ENCODE measurements at places on chromosomes 1 and 21.

GRCh38 chr1:188261849-188262248 lies 1433.1 kb downstream of the PLA2G4A start:
- no peak for DNase-seq

DNA sequence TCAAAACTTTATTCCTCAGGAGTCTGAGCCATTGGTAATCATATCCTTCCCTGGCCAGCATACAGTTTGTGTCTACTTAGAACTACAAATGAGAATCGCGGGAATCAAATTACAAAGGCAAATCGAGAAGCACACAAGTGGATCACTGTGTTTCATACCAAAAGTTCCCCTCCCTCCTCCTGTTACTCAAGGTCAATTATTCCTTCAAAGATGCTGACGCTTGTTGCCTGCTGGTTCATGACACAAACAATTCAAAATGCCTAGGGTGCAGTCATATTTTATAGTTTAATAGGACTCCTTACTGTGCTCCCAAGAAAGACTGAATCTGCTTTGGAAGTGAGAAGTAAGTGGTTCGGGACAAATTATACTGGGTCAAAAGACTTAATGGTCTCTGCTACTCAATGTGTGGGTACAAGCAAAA lies 93.0 kb upstream of the PBX1 start:
- no peak for DNase-seq

- DNase-seq, result no peak
Observed at GRCh38 chr1:56824271-56824670, 5.1 kb upstream of the FYB2 start.

GRCh38 chr1:200899015-200899386 lies 4.3 kb downstream of the INAVA start:
- no peak for DNase-seq

- DNase-seq, result no peak
Observed at GRCh38 chr1:66695116-66695515, 57.1 kb upstream of the DYNLT5 start.

DNA sequence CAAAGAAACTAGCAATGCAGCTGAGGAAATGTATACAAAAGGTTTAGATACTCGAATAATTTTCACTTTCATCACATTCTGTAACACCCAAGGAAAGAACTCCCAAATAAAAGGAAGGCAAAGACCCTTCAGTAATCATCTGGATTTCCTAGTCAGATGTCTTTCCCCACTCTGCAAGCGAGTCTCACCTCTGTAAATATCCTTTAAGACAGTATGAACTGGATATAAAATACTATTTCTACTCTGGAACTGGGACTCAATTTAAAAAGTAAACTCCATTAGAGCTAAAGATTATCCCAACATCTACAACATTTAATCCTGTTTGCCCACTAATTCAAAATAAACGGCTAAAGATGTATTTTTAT lies 27.0 kb downstream of the C2CD2 start:
- no peak for DNase-seq

DNA sequence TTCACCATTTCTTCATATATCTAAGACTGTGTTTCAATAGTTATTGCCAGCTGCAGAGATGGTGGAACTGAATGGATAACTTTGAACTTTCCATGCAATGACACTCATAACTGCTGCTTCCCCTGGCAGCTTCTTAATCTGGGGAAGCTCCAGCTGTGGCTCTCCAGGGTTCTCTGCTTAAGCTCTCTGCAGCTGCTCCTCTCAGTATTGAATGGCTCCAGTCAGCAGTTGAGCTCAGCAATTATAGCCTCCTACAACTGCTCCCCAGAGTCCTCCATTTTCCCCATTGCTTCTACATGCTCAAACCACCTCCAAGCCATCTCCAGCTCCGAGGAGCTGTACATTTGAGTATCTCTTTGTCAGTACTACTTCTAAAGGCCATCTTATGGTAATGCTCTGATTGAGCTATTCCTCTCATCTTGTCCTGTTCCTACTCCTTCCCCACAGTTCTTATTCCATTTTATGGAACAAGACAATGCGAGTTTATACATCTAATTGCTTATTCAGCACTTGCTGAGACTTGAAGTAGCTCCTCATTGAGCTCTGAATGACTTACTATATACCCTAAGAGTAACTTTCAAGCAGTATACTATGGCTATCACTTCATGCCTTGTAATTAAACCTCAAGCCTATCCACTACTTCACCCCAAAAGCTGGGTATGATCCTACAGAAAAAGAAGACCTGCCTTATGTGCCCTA lies 362.4 kb downstream of the NEGR1 start:
- DNase-seq, result no peak

DNA sequence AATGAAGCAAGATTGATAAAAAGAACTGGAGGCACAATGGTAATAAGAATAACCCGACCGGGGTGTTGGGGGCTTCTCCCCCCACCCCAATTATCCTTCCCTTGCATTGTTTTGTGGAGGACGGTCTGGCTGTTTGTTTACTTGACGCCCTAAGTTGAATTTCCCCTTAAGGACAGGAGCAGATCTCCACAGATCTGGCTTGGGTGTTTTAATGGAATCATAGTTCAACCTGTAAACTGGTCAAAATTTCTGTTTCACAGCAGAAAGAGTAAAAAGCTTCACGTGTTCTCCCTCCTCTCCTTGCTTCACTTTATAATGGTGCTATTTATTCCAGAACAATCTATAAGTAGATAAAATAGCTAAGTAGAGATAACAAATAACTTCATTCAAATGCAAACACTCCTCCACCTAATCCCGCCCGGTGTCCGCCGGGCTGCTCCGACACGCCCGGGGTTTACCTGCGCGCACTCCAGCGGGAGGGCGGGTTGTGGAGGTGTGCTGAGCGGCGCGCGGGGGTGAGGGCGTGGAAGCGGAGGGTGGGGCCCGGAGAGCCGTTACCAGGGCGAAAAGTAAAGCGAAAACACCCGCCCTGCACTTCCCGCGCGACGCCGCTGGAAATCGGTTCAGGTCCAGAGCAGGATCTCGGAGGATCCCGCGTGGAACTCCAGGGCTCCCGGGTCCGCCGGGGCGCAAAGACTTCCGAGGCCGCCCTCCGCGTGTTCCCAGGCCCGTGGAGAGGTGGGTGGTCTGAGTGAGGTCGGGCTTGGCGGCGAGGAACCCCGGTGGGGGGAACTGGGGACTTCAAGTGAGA lies 2.0 kb upstream of the ATF3 start:
- DNase-seq, result peak; percentile 28

- no peak for DNase-seq
Observed at GRCh38 chr21:33055991-33056390, 13.9 kb upstream of the OLIG1 start.

DNA sequence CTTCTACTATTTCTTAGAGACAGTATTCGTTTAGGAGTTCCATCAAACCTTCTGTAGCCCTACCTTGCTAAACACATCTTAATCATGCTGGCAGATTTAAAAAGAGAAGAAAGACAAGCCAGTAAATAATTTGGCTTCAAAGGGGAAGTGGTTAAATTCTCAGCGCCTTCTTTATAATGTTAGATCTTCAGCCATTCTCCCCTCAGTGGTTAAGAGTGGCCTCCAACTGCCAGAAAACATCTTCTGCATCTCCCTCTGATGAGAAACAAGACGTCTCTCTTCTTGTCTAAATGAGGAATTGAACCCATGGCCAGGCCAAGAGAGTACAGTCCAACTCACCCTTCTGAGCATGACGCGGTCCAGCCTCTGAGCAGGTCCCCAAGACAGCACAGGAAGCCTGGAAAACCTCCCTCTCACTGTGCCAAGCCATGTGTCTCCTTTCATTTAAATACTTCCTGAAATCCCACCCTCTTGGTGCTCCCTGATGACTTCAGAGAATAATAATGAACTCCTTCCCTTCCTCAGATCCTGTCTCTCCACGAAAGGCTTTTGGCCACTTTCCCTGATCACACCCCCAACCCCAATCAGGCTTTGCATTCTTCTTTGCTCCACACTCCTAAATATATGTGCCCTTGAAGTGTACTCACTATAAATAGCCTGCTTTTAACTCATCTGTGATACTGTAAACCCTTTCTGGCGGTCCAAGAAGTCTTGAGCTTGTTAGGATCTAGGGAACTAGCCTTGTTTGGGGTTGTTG lies 16.4 kb upstream of the LRRC52 start:
- DNase-seq, result no peak

DNA sequence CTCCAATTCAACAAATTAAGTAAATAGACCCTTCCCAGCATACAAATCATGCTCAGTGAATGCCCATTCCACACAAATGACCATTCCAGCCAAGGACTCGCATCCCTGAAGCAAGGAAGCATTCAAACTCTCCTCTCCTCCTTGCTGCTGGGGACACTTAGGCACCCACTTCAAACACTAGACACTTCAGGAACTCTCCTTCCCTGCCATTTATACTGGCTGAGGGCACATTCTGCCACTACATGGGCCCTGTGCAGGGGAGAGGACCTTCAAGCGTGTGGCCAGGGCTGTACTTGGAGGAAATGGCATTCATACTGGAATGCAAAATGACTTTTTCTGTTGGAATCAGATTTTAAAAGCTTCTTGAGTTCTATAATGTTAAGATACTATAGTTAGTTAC lies 22.3 kb downstream of the GJA5 start:
- DNase-seq, result no peak

DNA sequence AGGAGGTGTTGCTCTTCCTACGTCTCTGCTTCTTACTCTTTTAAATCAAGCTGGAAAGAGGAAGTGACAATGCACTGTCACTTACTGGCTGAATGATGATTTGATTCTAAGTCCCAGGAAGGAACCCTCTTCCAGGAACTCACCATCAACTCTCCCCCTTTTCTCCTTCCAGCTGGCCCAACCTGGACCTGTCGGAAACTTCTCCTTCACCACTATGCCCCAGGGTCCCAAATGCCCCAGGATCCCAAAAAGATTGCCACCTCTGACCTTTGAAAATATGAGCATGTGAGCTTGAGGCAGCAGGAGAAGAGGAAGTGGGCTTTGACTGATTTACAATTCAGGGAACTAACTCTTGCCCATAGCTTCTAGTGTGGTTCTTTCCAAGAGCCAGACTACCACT lies 5.3 kb upstream of the ADAMTS5 start:
- DNase-seq, result no peak

DNA sequence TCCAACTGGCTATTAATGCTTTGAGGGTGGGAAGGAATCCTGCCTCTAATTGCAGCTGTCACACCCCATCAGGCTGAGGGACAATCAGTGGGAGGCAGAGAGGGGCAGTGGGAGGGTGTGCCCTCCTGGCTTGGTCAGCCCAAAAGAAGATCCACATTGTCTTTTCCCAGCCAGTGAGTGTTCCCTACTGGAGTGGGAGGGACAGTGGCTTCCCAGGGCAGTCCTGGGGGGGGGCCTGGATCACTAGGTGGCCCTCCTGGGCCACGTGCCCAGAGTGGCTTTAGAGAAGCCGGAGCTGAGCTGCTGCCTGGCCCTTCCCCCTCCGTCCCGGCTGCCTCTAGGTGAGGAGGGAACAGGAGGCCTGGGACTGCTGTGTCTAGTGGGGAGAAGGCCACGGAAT lies 14.0 kb downstream of the INKA2 start:
- DNase-seq, result no peak

- no peak for DNase-seq
Observed at GRCh38 chr1:93288558-93288957, 57.1 kb upstream of the DR1 start.

- DNase-seq, result no peak
Observed at GRCh38 chr1:230502306-230502705, 76.2 kb upstream of the PGBD5 start.

DNA sequence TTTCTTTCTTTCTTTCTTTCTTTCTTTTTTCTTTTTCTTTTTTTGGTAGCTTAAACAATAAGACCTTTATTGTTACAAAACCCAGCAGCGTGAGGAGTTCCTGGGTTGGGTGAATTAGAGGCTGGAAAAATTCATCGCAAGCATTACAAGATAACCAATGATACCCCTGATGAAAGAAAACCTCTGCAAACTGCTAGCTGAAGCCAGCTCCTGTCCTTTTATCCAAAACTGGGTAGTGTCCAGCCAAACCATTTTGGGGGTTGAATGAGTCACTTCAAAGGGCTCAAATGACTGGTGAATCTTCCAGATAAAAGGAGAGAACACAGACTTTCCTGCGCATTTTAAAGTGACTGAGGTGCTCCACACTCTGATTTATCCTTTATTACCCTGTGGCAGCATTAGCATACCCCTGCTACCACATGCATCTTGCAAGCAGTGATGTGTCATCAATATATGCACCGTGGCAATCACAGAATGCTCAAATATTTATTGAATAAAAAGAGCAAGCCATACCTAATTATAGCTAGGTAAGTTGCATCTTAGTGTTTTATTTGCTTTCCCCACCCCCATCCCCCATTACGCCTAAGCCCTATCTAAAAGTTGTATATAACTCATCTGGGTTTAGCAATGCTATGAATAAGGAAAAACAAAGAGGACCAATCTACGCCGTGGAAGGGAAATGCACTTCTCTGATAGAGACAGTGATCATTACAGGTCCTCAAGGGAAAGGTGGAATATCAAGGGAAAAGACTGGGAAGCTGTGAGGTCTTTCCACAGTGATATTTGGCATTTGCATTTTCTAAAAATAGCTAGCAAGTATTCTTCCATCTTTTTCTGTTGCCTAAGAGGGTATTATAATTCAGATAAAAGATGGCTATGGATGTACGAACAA lies 32.4 kb upstream of the CEP350 start:
- DNase-seq, result no peak

DNA sequence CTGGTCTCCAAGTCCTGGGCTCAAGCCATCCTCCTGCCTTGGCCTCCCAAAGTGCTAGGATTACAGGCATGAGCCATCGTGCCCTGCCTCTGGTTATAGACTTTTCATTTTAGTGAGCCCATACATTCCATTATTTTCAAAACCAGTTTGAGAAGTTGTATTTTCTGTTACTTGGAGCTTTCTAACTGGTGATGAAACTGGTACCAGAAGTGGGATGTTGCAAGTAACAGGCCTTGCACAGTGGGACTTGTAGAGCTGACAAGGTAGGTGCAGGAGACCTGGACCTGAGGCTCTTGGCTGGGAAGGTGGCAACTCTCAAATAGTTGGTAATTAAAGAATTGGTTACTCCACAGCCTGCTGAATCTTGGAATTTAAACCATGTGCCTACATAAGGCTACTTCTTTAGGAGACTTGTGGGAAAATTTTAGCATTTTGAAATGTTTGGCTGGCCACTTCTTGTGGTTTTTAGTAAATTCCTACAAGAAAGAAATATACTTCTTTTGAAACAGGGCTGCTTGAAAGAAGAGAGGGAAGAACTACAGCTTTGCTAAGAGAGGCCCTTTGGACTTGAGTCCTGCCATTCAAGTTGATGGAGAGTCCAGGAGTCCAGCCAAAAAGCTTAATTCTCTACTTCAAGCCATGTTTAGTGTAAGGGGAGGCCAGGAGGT lies 9.8 kb upstream of the ALPL start:
- no peak for DNase-seq

DNA sequence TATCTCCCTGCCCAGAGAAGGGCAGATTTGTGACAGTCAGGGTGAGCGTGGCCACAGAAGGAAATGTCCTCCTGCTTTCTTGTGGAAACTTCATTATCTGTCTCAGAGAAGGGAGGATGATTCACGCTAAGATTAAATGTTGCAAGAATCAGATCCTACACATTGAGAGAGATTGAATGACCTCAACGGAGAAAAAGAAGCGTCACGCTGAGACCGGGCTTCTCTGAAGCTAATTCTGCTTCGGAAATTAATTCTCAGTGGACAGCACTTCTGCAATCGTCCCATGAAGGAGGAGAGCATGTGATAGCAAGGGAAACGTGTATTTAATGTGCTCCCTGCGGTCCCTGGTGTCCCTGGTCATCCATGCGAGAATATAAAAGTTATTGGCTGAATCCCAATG lies 19.8 kb upstream of the C1orf21 start:
- DNase-seq, result no peak

Data from stimulated activated CD8-positive, alpha-beta memory T cell treated with anti-CD3 and anti-CD28 coated beads, Interleukin-7, amount 100 ng/mL, for 1 hour (primary cell).